ENCODE measurements at places on chromosomes 11 and 22.

DNA sequence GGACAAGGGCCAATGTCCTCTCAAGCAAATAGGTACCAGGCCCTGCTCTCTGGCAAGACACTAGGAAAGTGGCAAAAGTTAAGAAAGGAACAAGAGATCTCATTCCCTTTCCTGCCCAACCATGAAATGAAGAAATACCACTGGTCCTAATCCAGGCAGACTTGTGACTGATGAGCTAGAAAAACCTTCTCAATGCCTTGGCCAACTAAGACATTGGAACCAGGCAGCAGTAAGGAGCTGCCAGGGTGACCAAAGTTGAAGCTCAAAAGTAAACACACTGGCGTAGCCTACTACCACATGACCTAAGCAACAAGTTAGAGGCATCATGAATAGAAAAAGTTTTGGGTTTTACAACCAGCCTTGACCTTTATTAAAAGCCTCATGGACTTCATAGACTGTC, 45.1 kb upstream of the CHST1 start:
- no peak for DNase-seq

GRCh38 chr11:121463689-121464335, 11.0 kb upstream of the SORL1-AS1 start:
- no peak for DNase-seq

DNA sequence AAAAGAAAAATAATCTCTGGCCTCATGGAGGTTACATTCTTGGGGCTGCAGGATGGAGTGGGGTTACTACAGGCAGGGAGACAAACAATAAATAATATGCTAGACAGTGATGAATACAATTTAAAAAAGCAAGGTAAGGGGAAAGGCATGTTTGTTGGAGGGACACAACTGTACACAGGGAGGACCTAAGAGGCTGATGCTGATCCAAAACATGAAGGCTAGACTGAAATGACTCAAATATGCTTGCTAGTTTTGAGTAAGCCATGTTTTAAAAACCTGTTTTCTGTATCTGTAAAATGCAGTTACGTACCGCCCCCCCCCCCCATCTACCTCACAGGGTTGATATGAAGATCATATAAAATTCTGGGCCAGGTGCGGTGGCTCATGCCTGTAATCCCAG, 44.0 kb downstream of the EIF4ENIF1 start:
- no peak for DNase-seq

DNA sequence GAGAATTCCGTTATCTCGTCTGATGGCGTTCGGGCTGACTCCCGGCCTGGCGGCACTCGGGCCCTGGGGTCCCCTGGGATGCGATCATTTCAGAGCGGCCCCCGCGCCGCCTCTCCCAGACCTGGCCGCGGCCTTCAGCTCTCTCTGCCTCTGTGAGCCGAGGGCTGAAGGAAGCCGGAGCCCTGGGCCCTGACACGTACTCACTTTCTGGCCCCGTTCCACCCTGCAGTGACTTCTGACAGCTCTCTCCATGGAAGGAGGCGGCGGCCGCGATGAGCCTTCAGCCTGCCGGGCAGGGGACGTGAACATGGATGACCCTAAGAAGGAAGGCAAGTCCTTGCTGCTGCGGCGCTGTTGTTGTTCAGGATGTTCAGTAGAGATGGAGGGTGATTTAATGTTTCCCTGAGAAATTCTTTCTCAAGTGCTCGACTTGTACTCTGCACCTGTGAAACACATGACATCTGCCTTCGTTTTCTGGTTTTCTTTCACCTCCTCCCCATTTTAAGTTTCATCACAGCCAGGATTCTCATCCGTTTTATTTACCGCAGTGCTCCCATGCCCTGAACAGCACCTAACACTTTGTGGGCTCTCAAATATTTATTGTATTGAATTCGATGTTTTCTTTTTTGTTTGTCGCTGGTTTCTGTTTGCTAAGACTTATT, 612 bp downstream of the GTSE1 start:
- no peak for DNase-seq

DNA sequence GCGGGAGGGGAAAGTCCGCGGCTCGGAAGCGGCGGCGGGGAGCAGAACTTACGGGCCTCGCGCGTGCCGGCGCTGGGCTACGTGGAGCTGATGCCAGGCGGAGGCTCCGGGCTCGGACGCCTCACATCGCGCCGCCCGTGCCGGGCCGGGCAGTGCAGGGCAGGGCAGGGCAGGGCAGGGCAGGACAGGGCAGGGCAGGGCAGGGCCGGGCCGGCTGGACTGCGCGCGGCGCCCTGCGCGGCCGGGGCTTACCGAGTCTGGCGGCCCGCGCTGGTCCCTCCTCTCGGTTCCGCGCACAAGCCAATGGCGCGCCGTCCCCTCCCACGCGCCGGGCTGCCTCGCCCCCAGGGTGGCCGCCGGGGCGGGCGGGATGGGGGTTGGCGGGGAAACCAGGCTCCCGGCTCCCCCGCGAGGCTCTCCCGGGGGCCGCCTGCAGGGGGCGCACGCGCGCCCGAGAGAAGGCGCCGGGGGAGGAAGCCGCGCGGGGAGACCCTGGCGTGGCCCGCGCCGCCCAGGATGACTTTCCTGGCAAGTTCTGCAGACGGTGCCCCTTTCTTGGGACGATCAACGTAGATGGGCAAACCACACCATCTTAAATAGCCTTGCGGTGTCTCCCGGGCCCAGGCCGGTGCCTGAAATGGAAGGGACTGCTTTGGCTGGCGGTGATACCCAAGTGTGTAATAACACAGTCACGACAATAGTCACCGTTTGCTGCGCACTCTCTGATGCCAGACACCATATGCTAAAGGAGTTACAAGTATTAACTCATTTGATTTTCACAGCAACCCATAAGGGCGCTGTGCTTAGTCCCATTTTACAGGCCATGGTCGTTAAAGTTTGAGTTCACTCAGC, at the start of gene TP53I11:
TSS of gene TP53I11 (minus strand) at position 259 of the 852 bp plus-strand sequence. CDS start 12,548 bp downstream, outside the sequence.
- peak; percentile 68 for DNase-seq

DNA sequence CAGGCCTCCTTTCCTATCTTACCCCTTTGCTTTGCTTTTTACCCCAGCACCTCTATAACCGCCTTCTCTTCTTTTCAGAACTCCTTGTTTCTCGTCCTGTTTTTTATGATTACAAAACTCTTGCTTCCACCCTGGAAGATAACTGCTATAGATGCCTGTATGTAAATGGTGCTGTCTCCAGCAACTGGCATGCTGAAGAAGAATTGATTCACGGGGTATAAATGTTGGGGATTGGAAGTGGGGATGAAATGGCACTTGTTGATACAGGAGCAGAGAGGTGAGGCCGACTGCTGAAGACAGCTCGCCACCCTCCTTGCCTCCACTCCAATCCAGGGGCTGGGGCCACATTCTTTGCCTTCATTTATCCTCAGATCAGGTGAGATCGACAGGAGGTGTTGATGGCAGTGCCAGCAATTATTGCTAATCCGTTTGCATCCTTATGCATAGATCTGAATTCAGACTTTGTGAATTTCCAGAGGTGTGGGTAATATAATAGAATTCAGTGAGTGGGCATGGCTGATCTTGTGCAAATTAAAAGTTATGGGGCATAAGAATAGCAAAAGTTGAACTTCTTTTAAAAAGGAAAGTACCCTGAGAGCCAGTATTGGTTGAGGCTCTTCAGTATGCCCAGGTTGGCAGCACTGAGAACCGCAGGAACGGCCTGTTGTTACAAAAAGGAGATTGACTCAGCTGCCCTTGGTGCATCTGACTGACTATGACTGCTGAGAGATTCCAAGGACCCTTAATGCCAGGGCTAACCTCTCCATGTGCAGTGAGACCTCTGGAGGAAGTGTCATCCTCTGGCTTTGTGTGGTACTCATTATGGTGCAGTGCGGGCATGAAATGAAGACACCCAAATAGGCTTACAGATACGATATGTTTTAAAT, 5.3 kb downstream of the NEAT1 start:
- no peak for DNase-seq

DNA sequence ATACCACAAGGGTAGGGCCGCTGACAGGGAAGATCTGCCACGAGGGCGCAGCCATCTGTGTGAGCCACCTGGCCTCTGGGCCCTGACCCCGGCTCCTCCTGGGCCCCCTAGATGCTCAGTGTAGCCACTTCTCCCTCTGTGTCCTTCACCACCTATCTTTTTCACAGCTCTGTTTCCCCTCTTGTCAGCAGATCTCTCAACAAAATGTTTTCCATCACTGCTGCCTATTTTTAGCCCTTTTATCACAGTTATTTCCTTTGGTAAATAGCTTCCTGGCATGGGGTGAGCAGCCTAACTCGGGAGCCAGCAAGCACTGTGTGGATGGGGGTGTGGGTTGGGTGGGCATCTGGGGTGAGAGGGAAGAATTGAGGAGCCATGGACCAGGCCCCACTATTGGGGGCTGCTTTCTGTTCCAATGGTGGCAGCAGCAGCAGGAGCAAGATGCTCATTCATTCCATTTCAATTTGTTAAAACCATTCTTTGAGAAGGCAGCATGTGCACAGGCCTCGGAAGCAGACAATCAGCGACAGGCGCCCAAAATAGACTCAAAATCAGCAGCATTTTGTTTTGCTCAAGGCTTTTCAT, 135.2 kb upstream of the NAV2 start:
- no peak for DNase-seq

- no peak for DNase-seq
Observed at GRCh38 chr11:27477243-27477642, 4.7 kb upstream of the LGR4 start.

DNA sequence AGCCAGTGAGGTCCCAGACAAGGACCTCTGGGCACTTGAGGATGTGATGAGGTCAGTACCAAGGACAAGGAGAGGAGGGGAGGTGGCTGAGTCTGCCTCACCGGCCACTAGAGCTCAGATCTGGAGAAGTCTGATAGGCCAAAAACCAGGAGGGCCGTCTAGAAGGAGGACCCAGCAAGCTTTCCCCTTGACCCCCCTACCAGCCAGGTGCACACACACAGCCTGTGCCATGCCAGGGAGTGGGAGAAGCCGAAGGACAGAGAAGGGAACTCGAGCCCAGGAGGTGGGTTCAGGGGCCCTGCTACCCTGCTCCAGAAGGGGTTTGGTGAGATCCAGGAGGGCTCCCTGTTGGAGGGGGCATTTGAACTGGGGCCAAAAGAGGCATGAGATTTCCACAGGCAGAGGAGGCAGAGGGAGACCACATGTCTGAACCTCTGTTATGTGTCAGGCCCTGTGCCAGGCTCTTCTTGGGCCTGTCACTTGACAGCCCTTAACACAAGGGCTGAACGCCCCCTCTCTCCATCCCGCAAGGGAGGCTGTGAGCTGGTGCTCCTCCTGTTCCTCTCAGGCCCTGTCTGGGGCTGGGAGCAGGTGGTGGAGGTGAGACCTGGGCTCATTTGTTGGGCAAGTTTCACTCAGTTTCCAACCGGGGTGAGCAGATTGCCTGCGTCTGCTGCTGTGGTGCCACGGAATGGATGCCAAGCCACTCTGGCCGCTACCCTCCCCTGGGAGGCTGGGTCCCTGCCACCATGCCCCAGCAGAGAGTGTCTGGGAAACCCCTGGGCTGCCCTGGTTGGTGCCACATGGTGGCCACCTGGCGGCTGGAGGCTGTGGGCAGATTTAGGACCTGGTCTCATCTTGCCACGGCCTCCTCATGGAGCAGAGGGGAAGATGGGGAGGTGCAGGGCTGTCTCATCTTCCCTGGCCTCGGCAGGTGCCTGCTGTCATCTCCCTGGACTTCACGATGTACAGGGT, 65.2 kb downstream of the MPPED1 start:
- DNase-seq = no peak
